ENCODE measurements at places on chromosomes 2 and 18.

DNA sequence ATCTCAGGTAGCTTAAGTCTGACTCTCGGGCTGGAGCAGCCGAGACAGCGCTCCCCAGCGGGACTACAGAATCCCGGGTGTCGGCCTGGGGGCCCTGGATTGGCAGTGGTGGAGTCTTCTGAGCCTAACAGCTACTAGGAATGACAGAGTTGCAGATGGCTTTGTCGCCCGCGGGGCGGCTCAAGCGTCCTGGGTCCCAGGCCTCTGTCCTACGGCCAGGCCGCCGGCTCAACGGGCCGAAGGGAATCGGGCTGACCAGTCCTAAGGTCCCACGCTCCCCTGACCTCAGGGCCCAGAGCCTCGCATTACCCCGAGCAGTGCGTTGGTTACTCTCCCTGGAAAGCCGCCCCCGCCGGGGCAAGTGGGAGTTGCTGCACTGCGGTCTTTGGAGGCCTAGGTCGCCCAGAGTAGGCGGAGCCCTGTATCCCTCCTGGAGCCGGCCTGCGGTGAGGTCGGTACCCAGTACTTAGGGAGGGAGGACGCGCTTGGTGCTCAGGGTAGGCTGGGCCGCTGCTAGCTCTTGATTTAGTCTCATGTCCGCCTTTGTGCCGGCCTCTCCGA, 8.8 kb downstream of the SIX2 start:
- peak overlapping the region; percentile 26 for H3K4me3 ChIP-seq
- H3K36me3 ChIP-seq: no peaks in the 10 kb centered on the region
- DNase-seq: peak; percentile 31
- H3K4me1 ChIP-seq: peaks cover 3% of the 10 kb centered on the region
- H3K27ac ChIP-seq: no peak overlapping the region

- H3K36me3 ChIP-seq: no peaks in the 10 kb centered on the region
- H3K4me3 ChIP-seq: no peak overlapping the region
- no peaks in the 10 kb centered on the region for H3K4me1 ChIP-seq
Observed at GRCh38 chr2:223062396-223062795, 10.4 kb downstream of the KCNE4 start.

- no peaks in the 10 kb centered on the region for H3K4me1 ChIP-seq
- no peak overlapping the region for H3K27ac ChIP-seq
- H3K36me3 ChIP-seq: no peaks in the 10 kb centered on the region
- DNase-seq: no peak
- H3K27me3 ChIP-seq: no peaks in the 10 kb centered on the region
- no peak overlapping the region for H3K4me3 ChIP-seq
Observed at GRCh38 chr2:205970348-205970747, 115.6 kb downstream of the INO80D start.

GRCh38 chr2:30109856-30110255, 37.0 kb upstream of the YPEL5 start:
- H3K4me3 ChIP-seq: no peak overlapping the region
- no peak overlapping the region for H3K27ac ChIP-seq
- DNase-seq: no peak
- no peaks in the 10 kb centered on the region for H3K27me3 ChIP-seq

DNA sequence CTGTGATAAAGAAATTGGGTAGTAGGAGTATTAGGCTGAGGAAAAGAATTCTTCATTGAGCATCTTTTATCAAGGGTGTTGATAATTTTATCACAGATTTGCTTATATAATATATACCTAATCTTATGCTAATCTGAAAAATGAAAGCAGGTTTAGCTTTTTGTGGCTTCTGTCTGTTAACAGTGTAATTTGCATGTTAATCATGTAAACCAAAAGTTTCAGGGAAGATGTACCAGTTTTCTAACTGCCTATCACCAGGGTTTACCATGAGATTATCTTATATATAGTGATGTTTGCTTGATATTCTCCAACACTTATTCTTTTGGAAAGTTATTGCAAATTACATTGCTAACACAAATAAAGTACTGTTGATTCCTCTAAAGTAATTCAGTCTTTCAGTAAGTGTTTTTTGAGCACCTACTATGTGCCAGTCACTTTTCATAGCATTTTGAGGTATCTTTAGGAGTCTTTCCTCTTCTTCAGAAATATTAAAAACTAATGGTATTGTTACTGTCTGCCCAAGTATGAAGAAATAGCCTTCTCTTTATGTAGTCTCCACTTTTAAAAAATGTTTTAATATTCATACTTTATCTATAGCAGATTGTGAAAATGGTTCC, 41.6 kb downstream of the GCC2 start:
- no peak overlapping the region for H3K4me3 ChIP-seq
- no peak overlapping the region for H3K27ac ChIP-seq
- peaks cover 49% of the 10 kb centered on the region for H3K36me3 ChIP-seq
- H3K27me3 ChIP-seq: no peaks in the 10 kb centered on the region

GRCh38 chr2:35462226-35462998, 893.2 kb upstream of the CRIM1 start:
- no peak for DNase-seq
- H3K36me3 ChIP-seq: no peaks in the 10 kb centered on the region
- no peak overlapping the region for H3K27ac ChIP-seq
- no peak overlapping the region for H3K4me3 ChIP-seq
- H3K27me3 ChIP-seq: no peaks in the 10 kb centered on the region

DNA sequence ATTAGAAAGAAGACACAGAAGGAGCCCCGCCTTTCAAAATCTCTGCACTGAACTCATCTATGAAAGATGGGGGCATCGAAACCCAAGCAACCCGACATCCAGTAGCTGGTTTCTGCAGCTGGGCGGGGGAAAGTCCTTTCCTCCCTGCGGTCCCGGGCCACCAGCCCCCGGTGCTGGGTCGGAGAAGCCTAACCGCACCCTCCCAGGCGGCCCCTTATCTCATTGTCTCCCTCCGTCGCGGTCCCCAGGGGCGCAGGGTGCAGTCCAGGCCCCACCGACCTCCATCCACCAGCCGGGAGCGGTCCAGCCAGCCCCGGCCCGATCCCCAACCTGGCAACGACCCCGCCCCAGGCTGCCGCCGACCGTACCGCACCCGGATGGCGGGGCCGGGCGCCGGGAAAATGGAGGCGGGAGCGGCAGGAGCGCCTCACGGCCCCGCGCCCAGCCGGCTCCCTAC, 452 bp downstream of the RAPH1 start:
- no peaks in the 10 kb centered on the region for H3K36me3 ChIP-seq
- H3K4me3 ChIP-seq: peak overlapping the region; percentile 95
- no peaks in the 10 kb centered on the region for H3K27me3 ChIP-seq
- peak; percentile 32 for DNase-seq
- peak overlapping the region; percentile 78 for H3K27ac ChIP-seq

DNA sequence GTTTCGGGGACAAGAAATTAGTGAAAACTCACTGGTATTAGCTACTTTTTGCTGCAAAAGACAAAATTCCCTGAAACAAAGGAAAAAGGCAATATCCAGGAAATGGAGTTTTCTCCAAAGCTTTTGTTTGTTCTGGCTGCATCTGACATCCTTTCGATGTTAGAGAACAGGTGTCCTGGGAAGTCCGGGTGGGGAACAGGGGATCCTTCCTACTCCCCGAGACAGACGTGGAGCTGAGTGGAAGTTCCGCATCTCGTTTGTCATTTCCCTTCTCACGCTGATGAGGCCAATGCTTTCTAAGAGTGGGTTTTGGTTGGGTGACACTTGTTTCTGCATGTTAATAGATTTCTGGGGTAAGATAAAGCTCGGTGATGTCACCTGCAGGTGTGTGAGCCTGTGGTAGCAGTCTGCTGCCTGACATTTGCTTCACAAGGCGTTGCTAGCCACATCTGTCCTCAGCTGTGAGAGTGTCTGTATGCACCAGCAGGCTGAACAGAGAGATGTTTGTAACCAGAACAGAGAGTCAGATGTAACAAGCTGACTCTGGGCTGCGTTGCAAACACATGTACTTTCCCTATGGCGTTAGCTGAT, 125.9 kb downstream of the ACOXL start:
- H3K4me1 ChIP-seq: no peaks in the 10 kb centered on the region
- DNase-seq: no peak
- H3K36me3 ChIP-seq: no peaks in the 10 kb centered on the region
- H3K27me3 ChIP-seq: peaks cover 4% of the 10 kb centered on the region
- no peak overlapping the region for H3K4me3 ChIP-seq

DNA sequence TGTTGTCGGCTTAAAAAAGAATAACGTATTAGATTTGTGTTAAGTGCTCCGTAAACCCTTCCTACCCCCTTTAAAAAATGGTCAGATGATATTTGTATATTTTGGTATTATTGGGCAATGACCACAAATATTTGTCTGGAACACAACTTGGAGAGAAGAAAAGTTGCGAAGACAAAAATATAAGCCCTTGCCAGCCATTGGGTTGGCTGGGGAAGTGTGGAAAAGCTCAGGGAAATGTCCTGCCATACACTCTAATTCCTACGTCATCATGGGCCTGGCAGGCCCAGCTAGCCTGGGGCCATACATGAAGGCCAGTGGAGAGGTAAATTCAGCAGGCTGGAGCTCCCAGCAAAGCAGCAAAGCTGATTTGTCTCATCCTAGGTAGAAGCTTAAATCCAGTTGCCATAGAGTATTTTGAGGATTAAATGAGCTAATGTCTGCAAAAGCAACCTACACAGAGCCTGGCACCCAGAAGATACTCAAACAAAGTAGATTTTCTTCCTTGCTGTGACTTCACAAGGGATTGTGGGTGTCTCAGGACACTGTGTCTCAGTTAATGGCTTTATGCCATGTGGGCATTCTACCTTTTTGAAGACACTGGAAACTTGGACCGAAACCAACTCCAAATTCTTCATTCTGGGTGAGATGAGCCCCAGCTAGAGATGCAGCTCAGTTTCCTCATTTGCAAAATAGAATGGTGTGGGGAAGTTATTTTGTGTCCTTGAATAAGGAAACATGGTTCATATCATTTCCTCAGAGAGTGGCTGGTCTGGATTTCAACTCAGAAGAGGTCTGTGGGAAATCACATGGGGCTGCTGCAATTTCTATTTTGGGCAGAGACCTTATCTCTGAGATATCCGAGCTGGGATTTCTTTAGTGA, 87.9 kb upstream of the MAP4K3 start:
- peak; percentile 60 for DNase-seq
- no peaks in the 10 kb centered on the region for H3K27me3 ChIP-seq
- H3K4me1 ChIP-seq: peaks cover 7% of the 10 kb centered on the region
- H3K36me3 ChIP-seq: no peaks in the 10 kb centered on the region

DNA sequence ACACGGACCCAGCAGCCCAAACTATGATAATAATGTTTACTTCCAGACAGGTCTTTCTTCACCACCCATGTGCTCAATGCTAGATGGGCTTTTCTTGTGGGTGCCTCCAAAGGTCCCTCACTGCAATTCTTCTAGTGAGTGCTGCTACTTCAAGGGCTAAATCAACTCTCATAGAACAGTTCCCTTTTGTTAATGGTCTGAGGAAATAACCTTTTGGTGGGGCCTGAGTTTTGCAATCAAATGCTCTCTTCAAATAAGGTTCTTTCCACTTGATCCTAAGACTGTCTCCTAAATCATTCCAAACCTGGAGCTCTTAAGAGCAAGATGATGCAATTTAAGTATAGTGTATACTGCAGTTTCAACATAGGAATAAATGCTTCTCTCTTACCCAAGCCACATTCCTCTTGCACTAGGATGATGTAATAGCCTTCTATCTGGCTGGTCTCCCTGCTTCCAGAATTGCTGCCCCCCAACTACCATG, 6.0 kb downstream of the NEMP2 start:
- H3K4me1 ChIP-seq: peaks cover 12% of the 10 kb centered on the region
- no peak overlapping the region for H3K4me3 ChIP-seq
- DNase-seq: no peak
- no peak overlapping the region for H3K27ac ChIP-seq
- H3K27me3 ChIP-seq: no peaks in the 10 kb centered on the region

DNA sequence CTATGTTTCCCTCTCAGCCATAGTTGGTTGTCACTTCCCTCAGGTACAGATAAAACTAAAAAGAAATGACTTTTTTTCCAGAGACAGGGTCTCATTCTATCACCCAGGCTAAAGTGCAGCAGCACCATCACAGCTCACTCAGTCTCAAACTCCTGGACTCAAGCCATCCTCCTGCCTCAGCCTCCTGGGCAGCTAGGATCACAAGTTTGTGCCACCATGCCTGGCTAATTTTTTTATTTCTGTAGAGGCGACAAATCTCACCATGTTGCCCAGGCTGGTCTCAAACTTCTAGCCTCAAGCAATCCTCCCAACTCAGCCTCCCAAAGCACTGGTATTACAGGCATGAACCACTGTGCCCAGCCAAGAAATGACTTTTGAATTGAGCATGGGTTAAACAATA, 8.2 kb downstream of the ROCK2 start:
- H3K4me1 ChIP-seq: peaks cover 12% of the 10 kb centered on the region
- no peaks in the 10 kb centered on the region for H3K36me3 ChIP-seq
- H3K27ac ChIP-seq: no peak overlapping the region
- no peak for DNase-seq
- no peaks in the 10 kb centered on the region for H3K27me3 ChIP-seq
- H3K4me3 ChIP-seq: no peak overlapping the region

DNA sequence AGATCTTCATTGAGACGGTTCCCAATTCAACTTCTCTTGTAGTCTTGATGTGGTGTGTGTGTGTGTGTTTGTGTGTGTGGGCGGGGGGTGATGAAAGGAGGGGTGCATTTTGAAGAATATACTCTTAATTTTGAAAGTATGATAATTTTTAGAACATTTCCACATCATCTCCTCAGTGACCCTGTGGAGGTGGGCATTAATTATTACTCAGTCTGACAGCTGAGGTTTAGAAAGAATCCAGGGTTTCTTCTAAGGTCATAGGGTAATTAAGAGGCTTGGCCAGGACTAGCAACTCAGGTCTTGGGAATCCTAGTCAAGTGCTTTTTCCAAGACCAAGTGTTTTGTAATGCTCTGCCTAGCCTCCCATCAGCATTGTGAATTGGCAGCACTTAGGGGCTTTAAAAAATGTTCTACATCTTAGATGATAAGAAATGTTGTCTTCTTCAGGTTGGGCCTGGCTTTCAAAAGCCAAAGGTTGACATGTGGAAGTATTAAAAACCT, 100.5 kb downstream of the SPTBN1 start:
- no peak overlapping the region for H3K4me3 ChIP-seq
- peaks cover 43% of the 10 kb centered on the region for H3K4me1 ChIP-seq
- H3K27ac ChIP-seq: peak overlapping the region; percentile 91
- no peaks in the 10 kb centered on the region for H3K27me3 ChIP-seq
- no peaks in the 10 kb centered on the region for H3K36me3 ChIP-seq

DNA sequence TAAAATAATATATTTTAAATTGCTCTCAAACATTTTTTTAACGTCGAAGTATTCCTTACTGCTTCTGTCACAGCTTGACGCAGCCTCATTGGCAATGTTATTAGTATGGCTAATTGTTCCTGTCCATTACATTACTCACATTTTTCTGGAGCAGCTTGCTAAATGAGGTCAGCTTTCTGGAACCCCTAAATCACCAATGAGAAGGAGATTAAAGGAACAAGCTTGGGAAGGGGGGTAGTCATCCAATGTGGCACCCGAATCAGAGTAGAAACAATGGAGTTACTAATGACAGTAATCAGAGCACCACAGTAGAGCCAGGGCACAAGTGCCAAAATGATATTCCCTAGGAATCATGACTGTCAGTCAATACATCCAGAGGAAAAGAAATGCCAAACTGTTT, 5.1 kb downstream of the NEUROD1 start:
- no peaks in the 10 kb centered on the region for H3K4me1 ChIP-seq
- H3K27ac ChIP-seq: no peak overlapping the region
- peaks cover 93% of the 10 kb centered on the region for H3K27me3 ChIP-seq
- no peak for DNase-seq
- no peaks in the 10 kb centered on the region for H3K36me3 ChIP-seq

- no peak overlapping the region for H3K4me3 ChIP-seq
- H3K4me1 ChIP-seq: peaks cover 4% of the 10 kb centered on the region
- no peak overlapping the region for H3K27ac ChIP-seq
- DNase-seq: no peak
Observed at GRCh38 chr18:829432-829831, 17.4 kb upstream of the YES1 start.

- H3K4me1 ChIP-seq: peaks cover 4% of the 10 kb centered on the region
- no peak for DNase-seq
- no peaks in the 10 kb centered on the region for H3K36me3 ChIP-seq
- no peaks in the 10 kb centered on the region for H3K27me3 ChIP-seq
- H3K27ac ChIP-seq: no peak overlapping the region
- no peak overlapping the region for H3K4me3 ChIP-seq
Observed at GRCh38 chr2:197189426-197190099, 121.0 kb downstream of the ANKRD44 start.

All from cardiac muscle cell (in vitro differentiated cells and primary cell).